ENCODE measurements at places on chromosomes 6 and 20.
A peak's percentile ranks its signal among the peaks of the same experiment; 100 is the strongest.

GRCh38 chr6:50025258-50025657 lies 3.5 kb upstream of the DEFB110 start:
- no peak for DNase-seq

GRCh38 chr6:96257751-96258150 lies 242.0 kb downstream of the FUT9 start:
- DNase-seq, result no peak

DNA sequence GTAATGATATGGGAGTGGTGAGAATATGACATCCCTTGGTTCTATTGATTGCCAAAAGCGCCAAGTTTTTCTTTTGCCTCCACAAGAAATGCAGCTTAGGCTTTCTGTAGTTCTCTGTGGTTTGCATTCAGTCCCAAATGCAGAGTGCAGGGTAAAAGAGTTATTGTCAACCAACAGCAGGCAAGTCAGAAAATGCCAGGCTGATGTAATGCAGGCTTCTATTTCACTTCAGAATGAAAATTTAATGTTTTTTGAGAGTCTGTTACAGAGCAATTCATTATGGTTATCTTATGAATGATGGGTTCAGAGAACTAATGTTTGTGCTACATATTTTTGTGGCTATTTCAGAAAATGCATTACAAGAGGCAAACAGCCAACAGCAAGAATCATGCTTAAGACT lies 293.5 kb downstream of the CENPW start:
- no peak for DNase-seq

DNA sequence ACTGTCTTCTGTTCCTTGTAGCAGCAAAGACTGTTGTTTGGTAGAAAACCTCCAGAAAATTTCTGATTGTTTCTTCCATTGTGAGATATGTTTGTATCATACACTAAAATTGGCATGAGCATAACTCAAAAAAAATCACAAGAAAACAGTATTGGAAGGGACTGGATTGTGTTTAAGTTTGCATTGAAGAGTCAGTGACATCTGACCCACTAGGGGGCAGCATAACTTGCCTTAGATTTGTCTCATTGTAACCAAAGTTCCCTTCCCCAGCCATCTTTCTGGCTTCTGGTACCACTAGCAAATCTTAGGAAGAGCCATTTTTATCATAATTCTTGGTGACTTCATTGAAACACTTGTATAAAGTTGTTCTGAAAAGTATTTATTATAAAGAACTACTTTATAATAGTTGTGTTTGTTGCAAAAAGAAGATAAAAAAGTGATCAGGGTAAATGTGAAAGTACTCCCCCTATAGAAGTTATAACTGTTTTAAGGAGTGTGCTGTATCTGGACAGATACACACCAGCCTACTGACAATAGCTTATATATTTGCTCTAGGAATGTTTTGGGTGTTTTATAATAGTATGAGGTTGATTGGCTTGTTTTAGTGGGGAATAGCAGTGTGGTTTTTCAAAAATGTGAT lies 7.7 kb downstream of the CSTF1 start:
- DNase-seq, result peak; percentile 64

DNA sequence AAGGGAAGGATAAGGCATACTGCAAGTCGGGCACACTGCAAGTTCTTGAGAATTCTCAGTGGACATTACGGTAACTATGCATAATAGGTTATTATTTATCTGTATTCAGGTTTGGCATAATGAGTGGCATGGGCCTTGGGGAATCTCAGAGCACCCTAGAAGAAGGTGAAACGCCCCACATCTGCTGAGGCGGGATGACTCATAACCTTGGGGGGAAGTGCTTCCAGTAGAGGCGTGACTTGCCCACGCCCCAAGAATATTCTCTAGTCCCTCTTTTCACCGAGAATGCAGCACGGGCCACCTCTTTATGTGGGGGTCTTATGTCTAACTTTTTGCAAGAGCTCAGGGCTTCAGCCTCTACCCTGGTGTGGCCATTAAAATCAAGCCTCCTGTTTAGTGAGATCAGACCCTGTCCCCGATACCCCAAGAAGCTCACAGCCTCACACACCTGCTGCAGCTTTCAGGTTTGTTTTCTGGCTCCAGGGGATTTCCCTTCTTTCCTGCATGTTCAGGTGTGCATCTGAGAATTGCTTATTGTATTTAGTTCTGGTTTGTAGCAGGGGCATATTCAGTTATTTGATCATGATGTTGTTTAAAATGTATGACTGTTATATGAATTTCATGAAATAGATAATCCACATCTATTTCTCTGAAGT lies 19.1 kb downstream of the ZFP64 start:
- DNase-seq, result no peak

GRCh38 chr6:98124171-98124570 lies 710.2 kb upstream of the POU3F2 start:
- no peak for DNase-seq

DNA sequence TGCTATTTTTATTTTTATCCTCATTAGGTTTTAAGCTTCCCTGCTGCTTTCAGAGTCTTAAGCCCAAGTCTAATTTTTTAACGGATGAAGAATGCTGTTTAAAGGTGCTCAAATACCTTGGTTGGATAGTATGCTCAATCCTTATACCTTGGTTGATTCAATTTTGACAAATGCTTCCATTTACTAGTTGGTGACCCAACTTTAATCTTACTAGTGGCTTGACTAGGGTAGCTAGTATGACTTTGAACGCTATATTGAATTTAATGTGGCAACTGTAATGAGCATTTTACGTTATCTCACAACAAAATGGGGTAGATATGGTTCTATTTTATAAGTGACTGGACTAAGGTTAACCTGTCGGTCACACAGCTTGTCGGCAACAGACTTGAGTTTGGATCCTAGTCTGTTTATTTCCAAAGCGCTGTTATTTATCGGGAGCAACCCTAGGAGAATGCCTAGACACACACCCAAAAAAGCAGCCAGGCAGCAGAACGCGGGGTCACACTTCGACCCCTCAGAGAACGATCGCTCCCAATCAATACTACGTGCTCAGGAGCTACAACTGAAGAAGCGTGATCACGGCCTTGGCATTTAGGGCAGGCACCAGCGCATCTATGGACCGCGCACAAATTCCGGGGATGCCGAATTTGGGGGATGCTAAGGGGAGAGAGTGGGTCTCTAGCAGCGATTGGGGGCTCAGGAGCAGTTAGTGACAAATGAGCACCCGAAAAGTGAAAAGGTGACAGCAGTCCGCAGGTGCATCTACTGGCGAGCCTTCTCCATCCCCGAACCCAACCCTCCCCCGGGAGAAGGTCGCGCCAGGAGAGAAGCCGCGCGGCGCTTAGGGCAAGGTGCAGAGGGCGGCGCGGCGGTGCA lies 586 bp upstream of the ALDH5A1 start:
- DNase-seq, result no peak

- DNase-seq, result no peak
Measured at GRCh38 chr20:16599257-16599656, 26.0 kb upstream of the KIF16B start.

GRCh38 chr6:63636518-63637021 lies 968 bp downstream of the PHF3 start:
- peak; percentile 40 for DNase-seq

DNA sequence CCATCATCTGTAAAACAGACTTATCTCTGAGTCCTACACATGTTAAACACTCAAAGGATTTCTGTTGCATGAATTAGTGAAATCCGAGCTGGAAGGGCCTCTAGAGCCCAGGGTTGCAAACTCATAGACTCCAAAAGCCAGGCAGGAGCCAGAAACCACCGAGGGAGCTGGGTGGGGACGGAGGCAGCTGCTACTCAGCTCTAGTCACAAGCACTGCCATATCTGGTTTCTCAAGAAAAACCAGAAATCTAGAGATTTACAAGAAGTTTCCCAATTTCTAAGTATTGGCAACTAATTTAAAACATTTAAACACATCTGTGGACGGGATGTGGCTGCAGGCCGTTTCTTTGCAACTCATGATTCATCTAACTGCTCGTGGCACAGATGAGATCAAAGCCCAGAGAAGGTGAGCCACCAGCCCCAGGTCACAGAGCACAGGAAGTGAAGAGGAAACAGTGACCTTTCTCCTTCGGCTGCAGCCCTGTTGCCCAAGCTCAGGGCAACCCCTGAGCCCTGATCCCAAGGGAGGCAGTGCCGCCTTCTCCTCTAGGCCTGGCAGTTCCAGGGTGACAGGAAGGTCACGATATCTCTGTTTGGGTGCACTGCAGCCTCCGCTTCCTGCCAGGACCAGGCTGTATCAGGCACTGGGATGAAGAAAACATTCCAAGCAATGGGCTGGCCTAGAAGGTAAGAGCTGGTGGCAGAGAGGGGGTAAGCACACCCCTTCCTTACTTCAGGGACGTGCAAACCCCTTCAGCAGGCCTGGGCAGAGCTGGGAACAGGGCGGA lies 26.4 kb upstream of the PTGIS start:
- DNase-seq, result no peak

DNA sequence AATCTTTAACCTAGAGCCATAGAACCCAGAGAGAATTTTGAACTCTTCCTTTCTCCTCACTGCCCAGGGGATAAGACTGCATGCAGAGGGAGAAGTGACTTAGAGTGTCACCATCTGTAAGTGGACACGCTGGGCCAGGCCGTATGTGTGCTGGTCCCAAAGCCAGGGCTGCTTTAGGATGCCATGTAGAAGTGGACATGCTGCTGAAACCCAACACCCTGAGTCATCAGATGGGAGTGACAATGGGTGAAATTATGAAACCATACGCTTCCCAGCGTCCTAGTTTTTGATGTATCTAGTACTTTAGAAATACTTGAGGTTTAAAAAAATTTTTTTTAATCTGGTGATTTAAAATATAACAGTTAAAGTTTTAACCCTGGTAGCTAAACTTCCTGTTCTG lies 191.1 kb downstream of the FNDC1 start:
- no peak for DNase-seq

DNA sequence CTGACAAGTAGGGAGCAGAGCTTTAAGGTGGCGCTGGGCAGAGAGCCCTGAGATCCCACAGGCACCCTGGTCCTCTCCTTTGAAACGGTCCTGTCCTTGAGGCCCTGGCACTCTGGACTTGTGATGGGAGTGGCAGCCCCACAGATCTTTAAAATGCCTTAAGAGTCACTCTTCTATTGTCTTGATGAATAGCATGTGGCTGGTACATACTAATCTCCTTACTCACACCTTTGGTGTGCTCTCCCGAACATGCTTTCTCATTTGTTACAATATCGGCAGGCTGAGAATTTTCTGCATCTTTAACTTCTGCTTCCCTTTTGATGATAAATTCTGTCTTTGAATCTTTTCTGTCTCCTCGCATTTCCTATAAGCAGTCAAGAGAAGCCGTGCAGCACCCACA lies 333.8 kb downstream of the TFAP2A start:
- no peak for DNase-seq
